ENCODE measurements at places on chromosomes 12 and 14. TPM values are rescaled to one million over a fixed set of nuclear protein-coding genes. Genes with fewer than 3 reads are reported as not detected.

The TMPRSS12 gene
- total RNA-seq: not detected

DNA sequence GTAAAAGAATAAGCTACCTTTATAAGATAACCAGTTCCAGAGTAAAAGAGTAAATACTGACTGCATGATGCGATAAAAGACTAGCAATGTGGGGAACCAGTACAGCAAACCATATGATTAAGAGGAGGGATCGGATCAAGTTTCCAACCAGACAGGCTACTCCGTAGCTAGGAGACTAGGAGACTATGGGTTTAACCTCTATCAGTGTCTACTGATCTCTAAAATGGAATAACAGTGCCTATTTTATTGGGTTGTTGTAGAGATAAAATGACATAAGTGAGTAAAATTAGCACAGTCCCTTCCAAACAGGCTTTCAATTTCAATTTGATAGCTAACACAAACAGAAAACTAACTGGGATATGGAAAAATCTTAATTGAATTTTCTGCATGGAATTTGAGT lies 76.0 kb downstream of the PAWR start:
- no peak for DNase-seq

GRCh38 chr12:15154103-15154502 lies 67.1 kb downstream of the RERG start:
- no peak for DNase-seq

DNA sequence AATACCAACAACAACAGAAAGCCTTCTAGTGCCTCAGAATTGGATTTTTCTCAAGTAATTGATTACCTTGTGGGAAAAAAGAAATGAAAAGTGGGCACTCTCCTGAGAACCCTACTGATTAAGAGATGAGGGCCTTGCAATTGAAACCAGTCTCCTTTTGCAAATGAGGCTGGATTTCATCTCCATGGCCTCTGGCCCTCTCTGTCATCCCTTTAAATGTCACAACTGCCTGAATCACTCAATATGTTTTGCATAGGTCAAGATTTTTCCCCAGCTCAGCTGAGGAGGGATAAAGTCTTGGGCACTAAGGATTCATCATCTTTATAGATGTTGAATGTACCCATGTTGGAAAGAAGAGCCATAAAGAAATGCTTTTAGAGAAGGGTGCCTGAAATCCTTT lies 166.4 kb downstream of the RMST start:
- no peak for DNase-seq

DNA sequence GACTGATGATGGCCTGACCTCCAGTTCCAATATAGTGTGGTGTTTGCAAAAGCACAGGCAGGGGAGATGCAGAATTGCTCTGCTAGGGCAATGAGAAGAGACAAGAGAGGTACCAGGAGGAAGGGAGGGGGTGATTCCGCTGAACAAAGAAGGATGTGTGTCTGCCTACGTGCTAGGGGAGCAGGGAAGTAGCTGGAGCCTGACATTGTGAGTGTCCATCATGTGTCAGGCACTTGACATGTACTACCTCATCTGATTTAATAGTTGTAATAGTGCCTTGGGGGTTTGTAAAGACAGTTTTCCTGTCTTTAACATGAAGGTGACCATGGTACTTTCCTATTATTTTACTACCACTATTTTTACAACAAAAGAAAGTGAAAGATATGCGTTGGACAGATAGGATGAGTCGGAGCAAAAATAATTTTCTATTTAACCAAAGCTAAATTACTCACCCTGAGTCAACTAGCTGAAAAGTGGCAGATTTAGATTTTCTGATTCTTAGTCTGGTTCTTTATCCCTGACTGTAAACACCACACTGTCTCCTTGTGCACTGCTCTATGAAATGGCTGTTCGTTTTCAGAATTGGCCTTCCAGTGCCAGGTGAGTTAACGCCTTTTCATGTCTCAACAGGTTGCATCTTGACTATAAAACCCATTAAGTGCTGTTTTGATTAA lies 33.7 kb upstream of the TEAD4 start:
- DNase-seq: no peak

DNA sequence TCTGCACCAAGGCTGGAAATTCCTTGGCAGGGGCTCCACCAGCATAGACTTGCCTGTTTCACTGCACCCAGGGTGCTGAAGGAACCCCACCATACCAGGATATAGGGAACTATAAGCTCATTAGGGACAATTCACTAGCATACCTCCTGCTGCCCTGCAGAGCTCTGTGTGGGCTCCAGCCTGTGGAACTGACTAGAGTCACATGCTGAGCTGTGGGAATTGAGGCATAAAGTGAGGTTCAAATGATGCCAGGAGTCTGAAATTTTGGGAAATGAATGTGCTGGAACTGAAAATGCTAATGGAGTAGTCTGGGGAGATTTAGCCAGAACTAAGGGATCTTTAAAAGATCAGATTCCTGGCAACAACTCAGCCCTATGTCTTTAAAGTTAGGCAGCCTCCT lies 7.3 kb upstream of the EMP1 start:
- DNase-seq: no peak

All from right cardiac atrium (tissue), 5 donors.